Cortex of kidney (tissue), 1 donor: ENCODE measurements at places on chromosomes 2 and 18.

- no peak for DNase-seq
Measured at GRCh38 chr2:152466980-152467676, 132.2 kb downstream of the FMNL2 start.

- no peak for DNase-seq
Measured at GRCh38 chr2:3704692-3705091, 1.3 kb downstream of the DCDC2C start.

- DNase-seq: no peak
Measured at GRCh38 chr2:38981003-38981669, 91.5 kb downstream of the ARHGEF33 start.

DNA sequence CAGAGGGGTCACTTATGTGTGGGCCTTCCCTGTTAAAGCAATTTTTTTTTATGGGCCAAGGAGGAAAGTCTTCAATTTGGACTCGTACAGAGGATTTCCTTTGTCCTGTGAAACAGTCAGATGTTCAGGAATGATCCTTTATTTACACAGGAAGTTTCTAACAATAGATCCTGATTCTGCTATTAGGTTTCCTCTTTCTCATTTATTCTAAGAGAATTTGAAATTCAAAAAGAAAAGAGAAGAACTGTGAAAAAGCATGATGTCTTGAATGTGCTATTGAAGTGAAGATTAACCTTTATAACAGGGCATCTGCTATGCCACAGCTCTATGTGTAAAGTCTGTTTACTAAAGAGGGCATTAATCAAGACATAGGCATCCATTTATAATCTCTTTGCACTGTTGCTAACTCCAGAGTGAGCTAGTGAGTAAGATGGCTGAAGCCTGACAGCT lies 105.3 kb upstream of the FAM98A start:
- no peak for DNase-seq

GRCh38 chr2:5713101-5713500 lies 20.9 kb downstream of the SOX11 start:
- no peak for DNase-seq

- DNase-seq: no peak
Measured at GRCh38 chr2:128405467-128405900, 86.8 kb upstream of the HS6ST1 start.

GRCh38 chr2:6143812-6144211 lies 451.6 kb downstream of the SOX11 start:
- no peak for DNase-seq
